ENCODE measurements at places on chromosomes 13 and 19. TPM values are rescaled to one million over a fixed set of nuclear protein-coding genes. Genes with fewer than 3 reads are reported as not detected.

- no peak for DNase-seq
These were observed 325.5 kb downstream of the KCNRG start for GRCh38 chr13:50340551-50341287.

DNA sequence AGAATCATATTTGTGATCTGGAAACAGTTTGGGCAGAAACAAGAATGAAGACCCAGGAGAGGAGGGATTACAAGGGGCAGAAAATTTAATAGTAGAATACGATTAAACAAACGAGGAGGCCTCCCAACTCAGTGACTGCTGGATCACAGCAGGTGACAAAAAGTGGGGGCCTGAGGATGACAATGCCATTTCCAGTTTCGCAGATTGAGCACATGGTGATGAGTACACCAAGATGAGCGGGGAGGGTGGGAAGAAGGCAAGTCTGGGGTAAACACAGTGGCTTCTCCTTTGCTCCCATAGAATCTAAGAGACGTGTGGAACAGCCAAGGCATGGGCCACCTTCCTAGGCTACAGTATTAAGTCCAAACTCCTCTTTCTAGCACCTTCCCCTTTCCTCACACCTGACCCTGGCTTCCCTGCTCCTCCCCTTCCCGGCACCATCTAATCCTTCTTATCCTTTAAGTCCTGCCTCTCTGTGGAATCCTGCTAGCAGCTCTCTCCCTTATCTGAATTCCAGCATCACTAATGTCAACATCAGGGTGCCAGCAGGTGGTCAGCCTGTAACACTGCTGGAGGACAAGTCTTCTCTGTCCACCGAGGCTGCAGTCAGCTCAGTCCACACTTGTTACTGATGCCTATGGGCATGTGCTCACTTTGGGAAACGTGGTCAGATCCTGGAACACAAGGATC lies 13.5 kb downstream of the ATP7B start:
- DNase-seq = no peak

DNA sequence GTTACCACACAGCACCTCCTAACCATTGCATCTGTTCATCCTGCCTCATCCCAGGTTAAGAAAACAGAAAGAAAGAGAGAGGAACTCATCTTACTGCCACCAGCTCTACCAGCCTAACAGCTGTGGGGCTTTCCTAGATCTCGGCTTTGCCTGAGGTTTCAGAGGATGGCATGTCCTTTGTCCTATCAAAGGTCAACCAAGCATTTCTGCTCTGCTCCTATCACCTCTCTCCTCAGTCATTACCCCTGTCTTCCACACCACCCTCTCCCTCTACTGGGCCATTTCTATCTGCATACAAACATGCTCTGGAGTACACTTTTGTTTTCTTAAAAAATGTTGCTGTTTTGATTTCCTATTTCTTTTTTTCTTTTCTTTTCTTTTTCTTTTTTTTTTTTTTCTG lies 393.3 kb downstream of the IRS2 start:
- DNase-seq = no peak

DNA sequence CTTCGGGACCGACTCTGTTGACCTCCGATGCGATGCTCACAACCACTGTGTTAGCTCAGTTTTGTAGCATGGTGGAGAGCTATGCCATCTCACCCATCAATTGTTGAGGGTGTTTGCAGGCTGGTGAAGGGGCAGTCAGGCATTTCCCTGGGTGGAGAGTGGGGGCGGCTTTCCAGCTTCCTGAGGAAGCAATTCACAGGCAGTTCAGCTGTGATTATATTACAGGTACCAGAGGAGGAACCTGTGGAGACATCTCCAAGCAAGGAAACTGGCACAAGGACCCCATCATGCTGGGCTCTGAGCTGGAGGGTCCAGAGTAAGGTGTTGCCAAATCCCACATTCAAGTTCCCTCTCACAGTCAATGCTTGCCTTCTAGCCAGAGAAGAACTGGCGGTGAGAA lies 166.0 kb upstream of the ZNF536 start:
- DNase-seq = no peak

- DNase-seq = no peak
These were observed 75.8 kb upstream of the MAB21L1 start for GRCh38 chr13:35552172-35552844.

- no peak for DNase-seq
These were observed at the start of gene MYO1F for GRCh38 chr19:8577247-8577646. Gene MYO1F, minus strand, starts transcription at chr19:8577442. Its CDS starts 133 bp downstream, at chr19:8577309.

DNA sequence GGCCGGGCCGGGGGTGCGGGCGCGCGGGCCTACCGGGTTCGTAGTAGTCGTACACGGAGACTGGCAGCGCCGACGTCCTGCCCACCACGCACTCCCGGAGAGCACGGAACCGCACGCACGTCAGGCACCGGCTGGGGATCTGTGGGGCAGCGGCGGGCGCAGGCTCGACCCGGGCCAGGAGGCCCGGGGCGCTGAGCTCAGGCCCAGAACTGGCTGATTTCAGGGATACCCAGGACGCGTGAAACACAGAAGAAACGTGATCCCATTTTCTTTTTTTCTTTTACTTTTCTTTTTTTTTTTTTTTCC lies 9.0 kb downstream of the F2RL3 start:
- no peak for DNase-seq

DNA sequence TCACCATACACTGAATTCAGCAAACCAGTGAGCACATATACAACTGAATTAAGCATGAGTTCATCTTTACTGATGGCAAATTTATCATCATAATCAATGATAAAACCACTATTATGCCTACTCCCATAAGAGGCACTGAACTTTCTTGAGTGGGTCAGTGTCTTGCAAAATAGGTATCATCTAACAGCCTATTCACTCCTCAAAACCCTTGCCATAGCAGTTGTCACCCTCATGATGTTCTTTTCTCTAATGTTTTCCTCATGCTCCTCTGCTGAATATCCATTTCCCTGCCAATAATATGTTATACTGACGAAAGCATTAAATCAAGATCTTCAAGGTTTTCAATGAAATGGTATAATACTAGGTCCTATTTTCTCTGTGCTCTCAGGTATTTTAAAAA lies 5.6 kb downstream of the ARGLU1 start:
- DNase-seq = no peak

DNA sequence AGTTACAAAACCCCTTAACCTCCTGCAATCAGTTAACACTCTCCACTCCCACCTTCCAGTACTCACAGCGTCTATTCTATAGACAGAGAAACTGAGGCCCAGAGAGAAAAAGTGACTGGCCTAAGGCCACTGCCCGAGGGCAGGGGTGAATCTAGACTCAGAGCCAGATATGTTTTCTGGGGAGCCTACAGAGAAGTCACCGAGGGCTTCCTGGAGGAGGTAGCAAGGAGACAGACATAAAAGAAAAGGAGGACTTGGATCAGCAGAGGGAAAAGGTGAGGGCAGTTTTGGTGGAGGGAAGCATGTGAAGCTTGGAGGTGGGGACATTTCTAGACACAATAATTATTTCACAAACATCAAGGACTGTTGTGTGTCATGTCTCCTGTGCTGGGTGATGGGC lies 1.6 kb upstream of the COMP start:
- DNase-seq = no peak

DNA sequence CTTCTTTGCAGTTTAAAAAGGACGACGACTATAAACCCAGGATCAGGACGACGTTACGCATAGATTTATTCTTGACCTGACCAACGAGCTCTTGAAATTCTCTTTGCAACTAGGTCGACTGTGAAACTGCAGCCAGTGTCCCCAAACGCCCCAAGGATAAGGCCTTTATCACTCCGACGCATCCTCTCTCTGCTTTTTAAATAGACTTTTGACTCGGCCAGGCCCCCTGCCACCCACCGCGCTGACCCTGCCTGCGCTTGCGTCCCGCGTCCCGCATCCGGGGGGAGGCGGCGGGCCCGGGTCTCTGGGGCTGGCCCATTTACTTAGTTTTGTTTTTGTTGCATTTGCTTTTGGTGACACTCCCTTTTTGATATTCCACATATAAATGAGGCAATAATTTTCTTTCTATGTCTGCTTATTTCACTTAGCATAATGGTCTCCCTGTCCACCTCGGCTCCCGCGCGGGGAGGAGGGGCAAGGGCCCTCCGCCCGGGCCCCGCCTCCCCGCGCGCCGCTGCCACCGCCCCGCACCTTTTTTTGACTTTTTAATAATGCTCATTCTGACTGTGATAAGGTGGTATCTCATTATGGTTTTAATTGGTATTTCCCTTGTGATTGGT lies 17.4 kb downstream of the RB1 start:
- no peak for DNase-seq

DNA sequence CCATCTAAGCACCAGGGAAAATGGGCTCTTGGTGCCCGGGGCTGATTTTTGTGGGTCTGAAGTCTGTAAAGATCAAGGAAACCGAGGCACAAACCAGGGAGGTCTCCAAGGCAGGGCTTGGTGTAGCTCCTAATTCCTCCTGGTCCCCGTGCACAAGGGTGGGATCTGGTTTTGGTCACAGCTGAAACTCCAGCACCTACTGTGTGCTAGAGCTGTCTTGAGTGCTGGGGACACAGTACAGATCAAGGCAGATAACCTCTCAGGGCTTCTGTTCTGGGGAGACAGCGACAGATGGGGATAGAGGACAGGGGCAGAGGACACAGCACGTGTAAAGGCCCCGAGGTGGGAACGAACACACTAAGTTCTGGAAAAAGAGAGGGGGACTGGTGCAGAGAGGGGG lies 37.4 kb downstream of the PTPRS start:
- no peak for DNase-seq

DNA sequence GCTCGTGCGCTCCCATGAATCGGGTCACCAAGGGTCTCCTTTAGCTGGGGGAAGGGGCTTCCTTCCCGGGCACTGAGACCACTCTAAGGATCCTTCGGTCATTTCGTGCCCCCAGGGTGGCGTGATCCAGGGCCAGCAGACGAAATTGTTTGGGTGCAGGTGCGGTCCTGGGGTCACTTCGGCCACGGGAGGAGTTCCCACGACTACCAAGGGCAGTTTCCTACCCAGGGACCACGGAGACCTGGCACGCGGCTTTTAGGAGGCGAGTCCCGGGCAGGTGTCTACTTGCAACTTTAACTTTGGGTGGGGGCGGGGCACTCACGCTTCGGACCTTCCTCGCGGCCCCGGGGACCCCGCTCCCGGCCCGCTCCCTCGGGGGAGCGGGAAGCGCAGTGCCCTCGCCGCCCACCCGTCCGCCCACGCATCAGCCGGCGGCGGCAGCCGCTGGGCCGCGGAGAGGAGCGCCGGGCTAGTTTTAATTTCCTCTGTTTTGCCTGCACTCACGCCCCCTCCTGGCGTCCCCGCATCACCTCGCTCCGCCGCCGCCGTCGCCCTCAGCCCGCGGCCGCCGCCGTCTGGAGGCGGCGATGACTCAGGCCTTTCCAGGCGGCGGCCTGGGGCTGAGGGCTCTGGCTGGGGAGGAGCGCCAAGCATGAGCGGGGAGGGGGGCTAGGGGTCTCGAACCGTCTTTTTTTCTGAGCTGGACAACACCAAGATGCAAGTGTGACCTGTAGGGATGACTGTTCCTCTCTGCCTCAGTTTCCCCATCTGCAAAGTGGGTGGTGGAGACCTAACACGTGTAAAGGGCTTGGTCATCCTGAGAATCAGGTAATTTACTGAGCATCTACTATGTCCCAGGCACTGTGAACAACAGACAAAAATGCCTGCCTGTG lies 21.8 kb downstream of the OLFM2 start:
- DNase-seq = peak; percentile 68

DNA sequence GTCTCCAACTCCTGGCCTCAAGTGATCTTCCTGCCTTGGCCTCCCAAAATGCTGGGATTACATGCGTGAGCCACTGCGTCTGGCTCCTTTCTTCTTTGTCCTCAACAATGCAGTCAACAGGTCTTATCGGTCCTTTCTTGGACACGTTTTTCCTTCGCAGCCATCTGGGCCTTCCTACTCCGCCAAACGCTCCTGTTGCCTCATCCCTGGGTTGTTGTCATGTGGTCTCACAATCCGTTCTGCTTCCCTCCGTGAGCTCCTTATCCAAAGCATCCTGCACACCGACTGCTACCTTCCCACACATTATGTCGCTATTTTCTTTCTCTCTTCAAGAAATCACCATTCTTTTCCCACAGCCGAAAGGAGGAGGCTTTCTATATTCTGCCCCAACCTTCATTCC lies 306.8 kb downstream of the DCLK1 start:
- DNase-seq = no peak

DNA sequence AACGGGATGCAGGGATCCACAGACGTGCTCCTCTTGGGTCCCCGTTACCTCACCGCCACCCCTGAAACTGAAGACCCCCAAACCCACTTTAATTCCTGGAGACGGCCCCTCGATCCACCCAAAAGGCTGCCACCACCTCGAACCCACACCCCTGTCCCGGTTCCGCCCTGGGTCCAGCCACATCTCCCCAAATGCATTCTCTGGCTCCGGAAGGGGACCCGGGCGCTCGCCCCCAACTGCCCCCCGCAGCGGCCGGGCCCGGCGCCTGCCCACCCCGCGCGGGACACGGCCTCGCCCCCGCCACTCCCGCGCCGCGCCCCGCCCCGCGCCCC lies 219 bp upstream of the FSTL3 start:
- no peak for DNase-seq

DNA sequence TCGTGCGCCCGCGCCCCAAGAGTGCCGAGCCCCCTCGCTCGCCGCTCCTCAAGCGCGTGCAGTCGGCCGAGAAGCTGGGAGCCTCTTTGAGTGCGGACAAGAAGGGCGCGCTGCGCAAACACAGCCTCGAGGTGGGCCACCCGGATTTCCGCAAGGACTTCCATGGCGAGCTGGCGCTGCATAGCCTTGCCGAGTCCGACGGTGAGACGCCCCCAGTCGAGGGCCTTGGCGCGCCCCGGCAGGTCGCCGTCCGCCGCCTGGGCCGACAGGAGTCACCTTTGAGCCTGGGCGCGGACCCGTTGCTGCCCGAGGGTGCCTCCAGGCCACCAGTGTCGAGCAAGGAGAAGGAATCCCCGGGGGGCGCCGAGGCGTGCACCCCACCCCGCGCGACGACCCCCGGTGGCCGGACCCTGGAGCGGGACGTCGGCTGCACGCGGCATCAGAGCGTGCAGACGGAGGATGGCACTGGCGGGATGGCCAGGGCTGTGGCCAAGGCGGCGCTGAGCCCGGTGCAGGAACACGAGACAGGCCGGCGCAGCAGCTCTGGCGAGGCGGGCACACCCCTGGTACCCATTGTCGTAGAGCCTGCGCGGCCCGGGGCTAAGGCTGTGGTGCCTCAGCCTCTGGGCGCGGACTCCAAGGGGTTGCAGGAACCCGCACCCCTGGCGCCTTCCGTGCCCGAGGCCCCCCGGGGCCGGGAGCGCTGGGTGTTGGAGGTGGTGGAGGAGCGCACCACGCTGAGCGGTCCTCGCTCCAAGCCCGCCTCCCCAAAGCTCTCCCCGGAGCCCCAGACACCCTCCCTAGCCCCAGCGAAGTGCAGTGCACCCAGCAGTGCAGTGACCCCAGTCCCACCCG lies 7.1 kb downstream of the DNASE2 start:
- DNase-seq = no peak

- DNase-seq = no peak
These were observed 19.1 kb upstream of the SCEL start for GRCh38 chr13:77516342-77516789.

OR4F17 gene
- polyA plus RNA-seq = not detected

SPACA4 gene
- polyA plus RNA-seq = not detected

LONP1 gene
- 46.1 TPM for polyA plus RNA-seq

IGSF23 gene
- 3.9 TPM for polyA plus RNA-seq

TPTE2 gene
- polyA plus RNA-seq = not detected

TTC9B gene
- polyA plus RNA-seq = not detected

SYCN gene
- polyA plus RNA-seq = not detected

SBK2 gene
- not detected for polyA plus RNA-seq

PNMA8B gene
- polyA plus RNA-seq = 0.15 TPM

Data from liver (tissue), 10 donors.